ENCODE measurements at places on chromosomes 2 and 18.

GRCh38 chr2:43142921-43143438 is 83.4 kb downstream of the ZFP36L2 start:
- peak; percentile 59 for DNase-seq

DNA sequence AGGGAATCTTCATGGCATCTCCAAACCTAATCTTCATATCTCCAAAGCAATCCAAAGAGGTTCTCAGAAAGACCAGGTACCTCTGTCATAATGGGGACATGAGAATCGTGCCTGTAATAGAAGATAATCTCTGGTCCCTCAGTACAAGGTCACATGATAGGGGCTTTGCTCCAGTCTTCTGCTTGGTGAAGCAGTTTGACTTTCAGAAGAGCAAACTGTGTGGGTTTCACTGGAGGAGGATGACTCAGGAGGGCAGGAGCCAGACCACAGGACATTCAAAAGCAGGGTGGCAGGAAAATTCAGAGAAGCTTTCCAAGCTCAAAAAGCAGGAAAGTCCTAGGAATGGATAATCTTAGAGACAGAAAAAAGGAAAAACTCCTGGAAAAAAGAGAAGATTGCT is 10.6 kb upstream of the PAX3 start:
- no peak for DNase-seq

GRCh38 chr18:31596081-31596872 is 4.6 kb downstream of the TTR start:
- no peak for DNase-seq

GRCh38 chr18:55240978-55241377 is 281.7 kb upstream of the CCDC68 start:
- DNase-seq, result no peak

GRCh38 chr2:95082477-95082876 is 39.1 kb downstream of the MRPS5 start:
- DNase-seq, result no peak

GRCh38 chr2:232459419-232460035 is 3.6 kb downstream of the ALPI start:
- no peak for DNase-seq

DNA sequence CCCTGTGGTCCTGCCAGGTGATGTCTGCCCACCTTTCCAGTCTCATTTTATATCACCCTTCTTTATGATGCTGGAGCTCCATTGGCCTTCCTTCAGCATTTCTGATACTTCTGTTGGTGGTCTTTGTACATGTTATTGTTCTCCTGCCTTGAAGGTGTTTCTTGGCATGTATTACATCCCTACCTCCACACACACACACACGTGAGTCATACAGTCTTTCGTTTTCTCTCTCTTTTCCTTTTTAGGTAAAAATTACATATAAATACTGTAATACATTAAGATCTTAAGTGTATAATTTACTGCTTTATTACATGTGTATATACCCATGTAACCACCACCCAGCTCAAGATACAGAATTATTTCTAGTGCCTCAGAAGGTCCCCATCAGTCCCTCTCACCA is 10.2 kb upstream of the ADGRF3 start:
- DNase-seq, result no peak

DNA sequence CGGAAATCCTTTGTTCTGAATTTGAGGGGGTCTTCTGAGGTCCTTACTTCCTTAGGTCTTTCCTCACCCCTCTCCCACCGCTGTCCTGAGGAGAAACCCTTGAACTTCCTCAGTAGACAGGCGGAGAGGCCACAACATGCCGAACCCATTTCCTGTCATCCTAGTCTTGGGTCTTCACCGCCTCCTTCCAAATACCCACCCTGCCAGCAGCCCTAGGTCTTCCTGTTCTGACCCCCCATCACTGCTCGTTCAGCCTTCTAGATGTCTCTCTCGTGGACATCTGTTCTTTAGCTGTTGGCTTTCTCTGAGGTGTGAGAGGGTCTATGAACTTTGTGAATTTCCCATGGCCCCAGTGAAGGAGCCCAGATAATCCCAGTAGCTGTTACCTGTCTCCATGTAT is 27.2 kb upstream of the CYP27A1 start:
- DNase-seq, result no peak

GRCh38 chr18:4016391-4017049 is 438.6 kb downstream of the DLGAP1 start:
- DNase-seq, result no peak

GRCh38 chr2:238090887-238091286 is 9.3 kb upstream of the ESPNL start:
- DNase-seq, result no peak

GRCh38 chr2:75476761-75477160 is 84.0 kb downstream of the EVA1A start:
- DNase-seq, result no peak

DNA sequence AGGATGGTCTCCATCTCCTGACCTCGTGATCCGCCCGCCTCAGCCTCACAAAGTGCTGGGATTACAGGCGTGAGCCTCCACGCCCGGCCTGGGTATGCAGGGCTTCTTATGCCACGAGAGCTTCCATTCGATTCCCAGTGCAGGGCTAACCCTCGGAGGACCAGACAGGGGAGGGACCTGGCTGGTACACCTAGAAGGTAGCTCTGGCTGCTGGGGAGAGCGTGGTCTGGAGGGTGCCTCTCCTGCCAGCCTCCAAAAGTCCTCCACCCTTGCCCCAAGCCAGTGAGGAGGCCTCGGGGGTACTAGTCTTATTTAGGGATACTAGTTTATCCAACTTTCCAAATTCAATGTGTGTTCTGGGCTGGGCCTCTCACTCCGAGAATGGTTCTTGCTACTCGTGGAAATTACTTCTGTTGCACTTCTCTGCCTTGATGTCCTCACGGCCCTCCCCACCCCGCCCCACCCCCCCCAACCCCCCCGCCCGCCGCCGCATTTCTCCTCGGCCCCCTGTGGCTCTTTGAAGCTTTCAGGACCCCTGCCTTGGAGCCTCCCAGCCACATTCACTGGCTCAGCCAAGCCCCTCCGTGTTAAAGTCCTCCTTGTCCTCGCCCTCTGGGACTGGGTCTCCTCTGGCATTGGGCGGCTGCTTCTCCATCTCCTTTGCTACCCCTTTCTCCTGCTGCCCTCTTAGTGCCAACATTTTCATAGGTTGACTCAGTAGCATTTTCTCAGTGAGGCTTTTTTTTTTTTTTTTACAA is 143.0 kb upstream of the EPAS1 start:
- no peak for DNase-seq

DNA sequence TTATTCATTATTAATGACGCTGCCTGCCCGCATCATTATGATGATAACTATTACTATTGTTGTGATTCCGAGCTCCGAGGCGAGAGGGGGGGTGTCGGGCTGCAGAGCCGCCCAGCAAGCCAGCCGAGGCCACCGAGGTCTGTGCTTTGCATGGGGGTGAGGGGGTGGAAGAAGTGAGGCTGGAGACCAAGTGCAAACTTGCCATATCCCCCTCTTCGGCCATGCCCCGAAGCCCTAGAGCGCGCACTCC is 3.6 kb downstream of the BCL11A start:
- no peak for DNase-seq

DNA sequence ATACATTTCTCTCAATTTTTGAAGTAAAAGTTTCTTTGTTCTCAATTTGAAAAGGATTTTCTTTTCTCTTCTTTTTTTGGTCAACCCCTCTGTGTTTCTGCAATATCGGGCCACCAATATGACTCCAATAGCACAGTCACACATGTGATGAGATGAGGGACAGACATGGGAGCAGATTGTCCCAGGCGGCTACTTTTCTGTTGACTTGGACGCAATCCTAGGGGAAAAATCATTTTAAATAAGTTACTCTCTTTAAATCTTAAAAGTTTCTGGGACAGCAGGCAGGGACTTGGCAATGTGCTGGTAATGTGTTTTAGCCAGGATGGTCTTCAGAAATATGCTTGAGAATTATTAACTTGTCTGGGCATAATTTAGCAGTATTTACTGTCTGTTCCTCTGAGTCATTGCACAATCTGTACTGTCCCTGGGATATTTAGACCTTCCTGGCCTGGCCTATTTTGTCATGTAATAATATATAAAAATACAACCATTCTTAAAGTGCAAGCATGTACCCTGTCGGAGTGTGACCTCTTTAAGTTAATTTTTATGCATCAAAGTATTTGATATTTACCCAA is 388.5 kb upstream of the FANCL start:
- no peak for DNase-seq

DNA sequence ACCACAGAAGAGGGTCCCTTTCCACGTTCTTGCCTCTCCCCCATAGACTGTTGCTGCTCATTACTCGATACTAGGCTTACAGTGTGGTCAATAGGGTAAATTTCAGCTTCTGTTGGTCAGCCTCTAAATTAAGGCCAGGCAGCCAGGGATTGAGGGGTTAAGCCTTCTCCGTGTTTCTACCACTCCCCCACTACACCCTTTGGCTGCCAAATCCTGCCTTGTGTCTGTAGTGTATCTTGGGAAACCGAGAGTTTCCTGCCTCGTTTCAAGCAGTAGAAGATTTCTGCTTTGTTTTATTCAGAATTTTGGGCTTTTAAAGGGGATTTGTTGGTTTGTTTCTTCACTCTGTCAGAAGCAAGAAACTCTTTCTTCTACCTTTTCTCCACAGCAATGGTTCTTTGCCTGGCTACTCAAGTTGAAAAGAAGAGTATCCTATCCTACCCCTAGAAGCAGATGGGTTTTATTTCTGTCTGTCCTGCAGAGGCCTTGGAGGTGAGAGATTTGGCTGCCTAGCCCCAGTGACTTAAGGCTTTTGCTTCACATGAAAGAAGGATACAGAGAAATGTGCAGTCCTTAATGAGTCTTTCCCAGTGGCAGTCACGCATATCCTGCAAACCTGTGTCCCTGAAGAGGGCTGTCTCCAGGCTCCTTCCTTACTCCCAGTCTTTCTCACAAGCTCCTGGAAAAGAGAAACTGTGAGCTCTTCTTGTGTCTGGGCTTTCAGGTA is 261.5 kb upstream of the TANK start:
- no peak for DNase-seq

- DNase-seq, result no peak
These were observed 6.3 kb downstream of the UGT1A1 start for GRCh38 chr2:233766416-233766815.

- DNase-seq, result no peak
These were observed 131.1 kb downstream of the LRRTM4 start for GRCh38 chr2:77391119-77391518.

GRCh38 chr2:236078297-236079255 is 89.6 kb downstream of the GBX2 start:
- DNase-seq, result no peak

GRCh38 chr2:173972636-173973035 is 7.5 kb upstream of the SP3 start:
- DNase-seq, result no peak

GRCh38 chr18:7926526-7926925 is 359.4 kb downstream of the PTPRM start:
- DNase-seq, result no peak

Data from CD4-positive, alpha-beta T cell treated with Interferon gamma for 1 hour (primary cell).